ENCODE measurements at places on chromosomes 3 and 15. TPM values are rescaled to one million over a fixed set of nuclear protein-coding genes. Genes with fewer than 3 reads are reported as not detected.

DNA sequence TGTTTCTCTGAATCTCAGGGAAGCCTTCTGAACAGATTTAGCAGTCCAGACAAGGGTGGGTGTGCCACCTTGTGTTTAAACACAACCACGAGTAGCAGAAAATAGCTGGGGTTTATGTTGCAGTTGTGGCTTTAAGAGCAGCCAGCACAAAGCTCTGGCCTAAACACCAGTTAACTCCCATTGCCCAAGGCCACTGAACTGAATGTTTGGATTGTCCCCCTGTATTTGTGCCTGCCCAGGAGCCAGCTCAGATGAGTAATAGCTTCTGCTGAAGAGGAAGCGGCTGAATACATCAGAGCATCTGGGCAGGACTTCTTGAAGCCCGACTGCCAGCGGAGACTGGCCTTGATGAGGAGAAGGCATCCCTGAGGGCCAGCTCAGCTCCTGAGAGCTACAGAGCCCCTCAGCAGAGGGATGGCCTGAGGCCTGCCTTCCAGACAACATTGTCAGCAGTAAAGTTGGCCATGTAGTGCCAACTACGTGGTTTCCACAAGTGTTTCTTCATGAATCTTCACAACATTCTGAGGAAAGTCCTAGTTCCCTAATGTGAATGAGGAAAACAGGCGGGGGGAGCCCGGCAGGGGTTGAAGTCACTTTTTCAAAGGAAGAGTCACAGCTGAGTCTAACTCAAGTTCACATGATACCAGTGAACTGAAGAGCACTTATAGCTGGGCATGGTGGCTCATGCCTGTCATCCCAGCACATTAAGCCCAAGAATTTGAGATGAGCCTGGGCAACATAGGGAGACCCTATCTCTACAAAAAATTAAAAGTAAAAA, 65.8 kb upstream of the ZBTB38 start:
- no peak overlapping the region for H3K4me3 ChIP-seq
- no peaks in the 10 kb centered on the region for H3K27me3 ChIP-seq
- peak overlapping the region; percentile 6 for H3K27ac ChIP-seq
- H3K36me3 ChIP-seq, result no peaks in the 10 kb centered on the region

The SH2D7 gene
- total RNA-seq, result not detected

DNA sequence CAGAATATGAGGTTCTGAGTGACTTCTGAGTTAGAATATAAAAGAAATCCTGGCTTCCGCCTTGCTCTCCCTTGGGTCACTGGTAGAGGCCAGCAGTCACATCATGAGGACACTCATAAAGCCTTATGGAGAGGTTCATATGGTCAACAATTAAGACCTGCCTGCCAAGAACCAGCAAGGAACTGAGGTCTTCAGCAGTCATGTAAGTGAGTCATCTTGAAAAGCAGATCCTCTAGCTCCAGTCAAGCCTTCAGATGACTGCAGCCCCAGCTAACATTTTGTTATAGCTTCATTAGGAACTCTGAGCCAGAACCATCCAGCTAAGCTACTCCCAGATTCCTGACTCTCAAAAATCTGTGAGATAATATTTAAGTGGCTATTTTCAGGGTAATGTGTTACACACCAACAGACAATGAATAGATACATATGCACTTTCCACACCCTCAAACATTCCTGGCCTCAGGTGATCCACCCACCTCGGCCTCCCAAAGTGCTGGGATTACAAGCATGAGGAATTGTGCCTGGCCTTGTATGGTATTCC, 447.2 kb downstream of the SHQ1 start:
- H3K27me3 ChIP-seq, result no peaks in the 10 kb centered on the region
- H3K4me3 ChIP-seq, result no peak overlapping the region
- no peak overlapping the region for H3K27ac ChIP-seq
- H3K36me3 ChIP-seq, result no peaks in the 10 kb centered on the region
- peaks cover 5% of the 10 kb centered on the region for H3K4me1 ChIP-seq

The CCRL2 gene
- total RNA-seq, result 1.5 TPM

DNA sequence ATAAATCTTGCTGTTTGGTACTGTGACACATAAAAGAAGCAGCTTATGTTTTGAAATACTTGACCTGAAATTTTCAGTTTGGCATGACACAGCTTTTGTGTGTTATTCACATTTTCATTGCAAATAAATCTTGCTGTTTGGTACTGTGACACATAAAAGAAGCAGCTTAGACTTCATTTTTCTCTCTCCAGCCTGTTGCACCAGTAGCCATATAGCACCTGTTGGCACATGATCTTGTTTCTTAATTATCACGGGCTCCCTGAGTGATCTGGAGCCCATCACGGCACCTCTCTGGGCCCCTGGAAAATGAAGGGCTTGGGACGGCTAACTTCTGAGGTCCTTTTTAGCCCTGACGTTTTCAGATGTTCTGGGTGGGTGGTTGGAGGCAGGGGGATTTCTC, 77.4 kb upstream of the SLCO3A1 start:
- H3K27me3 ChIP-seq, result peaks cover 34% of the 10 kb centered on the region
- no peaks in the 10 kb centered on the region for H3K36me3 ChIP-seq
- no peak overlapping the region for H3K4me3 ChIP-seq
- no peak for DNase-seq

The ST3GAL6 gene
- 15.0 TPM for total RNA-seq

The TP63 gene
- 2.4 TPM for total RNA-seq

- H3K4me1 ChIP-seq, result peaks cover 4% of the 10 kb centered on the region
- DNase-seq, result no peak
- H3K27me3 ChIP-seq, result no peaks in the 10 kb centered on the region
- no peak overlapping the region for H3K27ac ChIP-seq
These were observed 277.5 kb upstream of the CDIN1 start for GRCh38 chr15:36301947-36302346.

- peaks cover 4% of the 10 kb centered on the region for H3K4me1 ChIP-seq
- no peaks in the 10 kb centered on the region for H3K36me3 ChIP-seq
- DNase-seq, result no peak
- H3K27me3 ChIP-seq, result no peaks in the 10 kb centered on the region
- H3K27ac ChIP-seq, result peak overlapping the region; percentile 0
- H3K4me3 ChIP-seq, result no peak overlapping the region
These were observed 127.4 kb downstream of the TIGIT start for GRCh38 chr3:114421204-114421603.

The ATP10A gene
- 1.4 TPM for total RNA-seq

DNA sequence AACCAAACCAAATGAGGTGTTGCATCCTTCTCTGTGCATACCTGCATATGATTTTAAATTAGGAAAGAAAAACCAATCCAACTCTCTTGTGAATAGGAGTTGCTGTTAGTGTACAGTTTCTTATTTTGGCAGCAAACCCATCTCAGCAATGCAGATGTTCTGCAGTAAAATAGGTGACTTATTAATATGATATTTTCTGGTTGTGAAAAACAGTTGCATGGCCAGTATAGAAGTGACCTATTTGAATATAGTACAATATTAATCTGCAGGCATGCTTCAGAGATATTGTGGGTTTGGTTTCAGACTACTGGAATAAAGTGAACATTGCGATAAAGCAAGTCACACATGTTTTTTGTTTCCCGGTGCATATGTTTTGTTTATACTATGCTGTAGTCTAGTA, 42.2 kb downstream of the AKAP13 start:
- H3K27me3 ChIP-seq, result no peaks in the 10 kb centered on the region
- no peak overlapping the region for H3K27ac ChIP-seq
- no peak for DNase-seq
- peaks cover 7% of the 10 kb centered on the region for H3K4me1 ChIP-seq
- H3K36me3 ChIP-seq, result no peaks in the 10 kb centered on the region
- H3K4me3 ChIP-seq, result no peak overlapping the region

DNA sequence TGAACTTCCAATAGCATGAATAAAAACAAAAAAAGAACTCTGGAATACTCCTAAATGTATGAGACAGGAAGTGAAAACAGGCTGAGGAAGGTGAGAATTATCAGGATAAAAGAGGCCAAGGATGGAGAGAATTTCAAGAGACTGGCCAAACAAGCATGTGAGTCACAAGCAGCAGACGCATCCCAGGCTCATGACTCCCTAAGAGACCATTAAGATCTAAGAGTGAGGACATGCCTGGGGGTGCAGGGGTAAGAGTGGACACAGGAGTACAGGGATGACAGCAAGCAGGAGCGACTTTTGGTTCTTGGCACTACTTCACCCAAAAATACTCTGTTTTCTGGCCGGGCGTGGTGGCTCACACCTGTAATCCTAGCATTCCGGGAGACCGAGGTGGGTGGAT, 7.1 kb downstream of the SCAMP2 start:
- H3K4me3 ChIP-seq, result no peak overlapping the region
- H3K27ac ChIP-seq, result peak overlapping the region; percentile 98
- H3K4me1 ChIP-seq, result peaks cover 58% of the 10 kb centered on the region
- no peaks in the 10 kb centered on the region for H3K27me3 ChIP-seq
- DNase-seq, result peak; percentile 56

- H3K27me3 ChIP-seq, result no peaks in the 10 kb centered on the region
- H3K36me3 ChIP-seq, result no peaks in the 10 kb centered on the region
- no peaks in the 10 kb centered on the region for H3K4me1 ChIP-seq
- DNase-seq, result no peak
- no peak overlapping the region for H3K27ac ChIP-seq
These were observed 353.4 kb downstream of the EPHB1 start for GRCh38 chr3:135148398-135149020.

- no peak overlapping the region for H3K4me3 ChIP-seq
- H3K36me3 ChIP-seq, result no peaks in the 10 kb centered on the region
- H3K27ac ChIP-seq, result no peak overlapping the region
- DNase-seq, result no peak
- H3K4me1 ChIP-seq, result no peaks in the 10 kb centered on the region
- no peaks in the 10 kb centered on the region for H3K27me3 ChIP-seq
These were observed 121.9 kb downstream of the BBX start for GRCh38 chr3:107644631-107645030.

GRCh38 chr3:184134746-184135148, 411 bp upstream of the EIF2B5 start:
- H3K4me3 ChIP-seq, result peak overlapping the region; percentile 90
- H3K36me3 ChIP-seq, result no peaks in the 10 kb centered on the region
- no peaks in the 10 kb centered on the region for H3K27me3 ChIP-seq

The SLCO2A1 gene
- total RNA-seq, result 2.3 TPM

- no peak for DNase-seq
- H3K27ac ChIP-seq, result no peak overlapping the region
- no peaks in the 10 kb centered on the region for H3K4me1 ChIP-seq
- no peaks in the 10 kb centered on the region for H3K36me3 ChIP-seq
- H3K27me3 ChIP-seq, result no peaks in the 10 kb centered on the region
These were observed 61.4 kb downstream of the TTC23 start for GRCh38 chr15:99187936-99188335.

GRCh38 chr15:70974004-70974832, 81.6 kb downstream of the LRRC49 start:
- H3K4me1 ChIP-seq, result no peaks in the 10 kb centered on the region
- no peak overlapping the region for H3K4me3 ChIP-seq
- no peak overlapping the region for H3K27ac ChIP-seq
- no peaks in the 10 kb centered on the region for H3K27me3 ChIP-seq

DNA sequence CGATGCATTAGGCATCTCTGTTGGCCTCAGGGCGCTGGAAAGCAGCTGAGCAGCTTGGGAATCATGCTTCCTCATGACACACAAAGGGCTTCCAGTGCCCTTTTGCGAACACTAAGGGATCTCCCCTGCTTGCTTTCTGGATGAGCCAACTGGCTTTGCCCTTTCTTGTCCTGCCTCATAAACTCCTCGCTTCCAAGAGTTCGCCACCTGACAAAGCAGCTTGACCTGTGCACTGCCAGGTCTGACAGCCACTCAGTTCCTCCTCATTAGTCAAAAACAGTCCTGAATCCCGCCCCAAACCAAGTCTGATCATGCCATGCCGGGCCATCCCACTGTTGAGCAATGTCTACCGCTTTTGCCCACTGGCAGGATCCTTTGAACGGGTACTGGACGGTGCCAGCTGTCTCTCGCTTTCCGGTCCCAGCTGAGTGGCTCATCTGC, 265.4 kb upstream of the LYSMD4 start:
- no peaks in the 10 kb centered on the region for H3K4me1 ChIP-seq
- H3K27ac ChIP-seq, result no peak overlapping the region
- no peak overlapping the region for H3K4me3 ChIP-seq
- no peaks in the 10 kb centered on the region for H3K36me3 ChIP-seq
- no peak for DNase-seq
- no peaks in the 10 kb centered on the region for H3K27me3 ChIP-seq

The SOX14 gene
- total RNA-seq, result not detected

The DNASE1L3 gene
- total RNA-seq, result 0.97 TPM

The PPM1L gene
- 13.1 TPM for total RNA-seq

- peaks cover 4% of the 10 kb centered on the region for H3K27me3 ChIP-seq
- no peaks in the 10 kb centered on the region for H3K4me1 ChIP-seq
- no peaks in the 10 kb centered on the region for H3K36me3 ChIP-seq
These were observed 104.6 kb downstream of the ZIC1 start for GRCh38 chr3:147513785-147514184.

DNA sequence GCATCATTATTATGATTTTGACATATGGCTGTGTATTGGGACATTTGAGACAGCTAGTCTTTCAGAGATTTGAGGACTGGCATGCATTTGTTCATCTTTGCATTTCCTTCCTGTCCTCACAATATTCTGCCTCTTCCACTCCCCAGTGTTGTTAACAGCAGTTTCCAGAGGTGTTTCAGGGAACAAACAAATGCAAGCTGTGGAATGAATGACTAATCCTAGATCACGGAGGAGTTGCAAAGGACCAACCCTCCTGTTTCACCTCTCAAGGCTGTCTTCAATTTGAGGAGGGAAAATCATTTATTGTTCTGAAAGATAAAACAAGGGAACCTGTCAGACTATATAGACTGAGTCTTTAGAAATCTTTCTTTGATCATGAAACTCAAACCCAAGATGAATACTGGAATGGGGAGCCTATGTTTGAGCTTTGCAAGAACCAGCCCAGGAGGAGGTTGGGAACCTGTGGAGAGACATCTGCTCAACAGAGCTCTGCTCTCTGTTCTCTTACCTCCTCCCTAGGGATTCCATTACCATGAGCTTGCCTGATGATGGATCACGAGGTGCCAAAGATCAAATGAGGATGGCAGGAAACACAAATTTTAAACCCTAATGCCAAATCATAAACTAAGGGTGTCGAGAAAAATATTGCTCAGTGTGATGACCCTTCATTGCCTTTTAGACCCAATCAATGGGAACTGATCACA, 68.5 kb downstream of the SLC7A14 start:
- no peak overlapping the region for H3K4me3 ChIP-seq
- H3K27ac ChIP-seq, result no peak overlapping the region
- H3K36me3 ChIP-seq, result no peaks in the 10 kb centered on the region

The EPHA6 gene
- total RNA-seq, result 14.3 TPM

DNA sequence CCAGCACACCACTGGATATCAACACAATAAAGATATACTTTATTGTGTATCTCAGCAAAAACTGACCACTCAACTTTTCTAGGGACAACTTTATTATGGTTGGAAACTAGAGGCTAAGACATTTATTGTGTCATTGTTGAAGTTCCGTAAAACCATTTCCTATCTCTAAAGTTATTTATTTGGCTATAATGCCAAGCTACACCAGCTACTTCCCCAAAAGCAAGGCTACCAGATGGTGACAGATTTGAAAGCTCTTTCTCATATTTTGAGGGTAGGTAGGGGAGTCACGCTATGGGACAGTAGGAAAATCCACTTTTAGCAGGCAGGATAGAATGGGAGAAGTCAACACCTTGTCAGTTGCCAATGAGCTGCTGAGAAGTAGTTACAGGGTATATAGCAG, 834.6 kb upstream of the CFAP20DC start:
- no peak for DNase-seq
- H3K36me3 ChIP-seq, result no peaks in the 10 kb centered on the region
- H3K27me3 ChIP-seq, result no peaks in the 10 kb centered on the region
- no peaks in the 10 kb centered on the region for H3K4me1 ChIP-seq
- no peak overlapping the region for H3K27ac ChIP-seq

The CHRNA3 gene
- 2.3 TPM for total RNA-seq

GRCh38 chr3:23301819-23302218, 98.7 kb downstream of the UBE2E2 start:
- no peak for DNase-seq
- no peak overlapping the region for H3K4me3 ChIP-seq
- H3K27ac ChIP-seq, result no peak overlapping the region
- no peaks in the 10 kb centered on the region for H3K4me1 ChIP-seq
- no peaks in the 10 kb centered on the region for H3K27me3 ChIP-seq

The ZMYND10 gene
- 0.44 TPM for total RNA-seq

Measured in hepatocyte (in vitro differentiated cells).